ENCODE measurements at places on chromosomes 12 and 14.

- no peak for DNase-seq
Measured at GRCh38 chr12:99916555-99916954, 68.2 kb downstream of the ANKS1B start.

DNA sequence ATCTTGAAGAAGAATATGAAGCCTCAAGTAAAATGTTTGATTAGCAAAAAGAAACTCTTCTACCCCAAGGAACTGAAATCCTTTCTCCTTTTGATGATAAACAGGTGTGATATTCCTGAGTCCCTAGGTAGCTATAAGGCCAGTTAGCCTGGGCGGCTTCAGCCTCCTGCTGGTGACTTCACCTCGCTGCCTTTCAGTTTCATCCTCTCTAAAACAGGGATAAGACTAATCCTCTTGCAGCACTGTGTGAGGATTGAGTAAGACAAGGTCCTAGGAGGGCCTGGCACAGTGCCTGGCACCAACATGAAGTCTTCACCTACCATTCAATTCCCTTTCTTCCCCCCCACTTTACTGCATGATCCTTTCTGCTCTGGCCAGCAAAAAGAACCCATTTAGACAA lies 42.1 kb downstream of the CIT start:
- no peak for DNase-seq

DNA sequence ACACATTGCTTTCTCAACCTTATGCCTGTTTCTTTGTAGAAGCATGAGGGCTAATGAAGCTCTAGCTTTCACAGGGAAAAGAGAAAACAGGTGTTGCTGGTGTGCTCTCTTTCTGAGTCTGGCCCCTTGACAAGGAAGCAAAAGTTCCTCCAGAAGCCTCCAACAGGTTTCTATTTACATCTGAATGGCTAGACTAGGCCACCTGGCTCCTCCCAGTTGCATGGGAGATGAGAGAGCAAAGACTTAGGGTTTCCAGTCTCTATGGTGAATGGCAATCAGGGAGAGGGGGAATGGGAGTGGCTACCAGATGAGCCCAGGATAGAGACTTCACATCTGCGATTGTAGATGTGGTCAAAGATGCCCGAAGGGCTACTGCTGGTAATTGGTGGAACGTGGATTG lies 138.1 kb upstream of the PLXNC1 start:
- no peak for DNase-seq

- DNase-seq = no peak
Measured at GRCh38 chr14:32737621-32738020, 201.1 kb upstream of the NPAS3 start.

GRCh38 chr14:39474416-39474911 lies 42.2 kb upstream of the FBXO33 start:
- DNase-seq = no peak

GRCh38 chr12:113137861-113138783 lies 2.6 kb upstream of the RASAL1 start:
- no peak for DNase-seq
